ENCODE measurements at places on chromosomes 5 and 9. TPM values are rescaled to one million over a fixed set of nuclear protein-coding genes. Genes with fewer than 3 reads are reported as not detected.

Gene CAMK2A
- not detected for total RNA-seq

Gene RANBP17
- not detected for total RNA-seq

Gene OGN
- not detected for total RNA-seq

Gene MCTP1
- total RNA-seq, result not detected

Gene ORM2
- not detected for total RNA-seq

Gene BRD9
- 82.0 TPM for total RNA-seq

Gene SV2C
- not detected for total RNA-seq

Gene LHX6
- not detected for total RNA-seq

Gene FAM200C
- total RNA-seq, result 1.4 TPM

Gene FLT4
- 2.0 TPM for total RNA-seq

Gene ENTPD2
- total RNA-seq, result 0.21 TPM

Gene ATG12
- 31.7 TPM for total RNA-seq

Gene RABGAP1
- total RNA-seq, result 23.9 TPM

Gene WDR5
- 71.2 TPM for total RNA-seq

Gene LPCAT1
- total RNA-seq, result 93.2 TPM

Gene NDUFA8
- 50.4 TPM for total RNA-seq

Gene MOB3B
- total RNA-seq, result 0.82 TPM

Gene STKLD1
- total RNA-seq, result 0.33 TPM

Gene DMRT2
- 0.21 TPM for total RNA-seq

Gene TLR4
- total RNA-seq, result not detected

Gene ADAMTSL2
- total RNA-seq, result not detected

Gene ROPN1L
- total RNA-seq, result not detected

Gene SLC36A2
- not detected for total RNA-seq

Gene IFNE
- not detected for total RNA-seq

Gene SOX30
- not detected for total RNA-seq

Gene NMUR2
- not detected for total RNA-seq

Gene FCHO2
- total RNA-seq, result 1.5 TPM

Gene BHMT
- not detected for total RNA-seq

Gene FCN2
- total RNA-seq, result not detected

Gene NRG2
- 0.07 TPM for total RNA-seq

Gene EMB
- 56.3 TPM for total RNA-seq

Gene LRRC19
- total RNA-seq, result not detected

Gene FAM153A
- 12.8 TPM for total RNA-seq

Gene ADGRV1
- total RNA-seq, result 0.63 TPM

Gene ISL1
- total RNA-seq, result not detected

Gene UBE2QL1
- total RNA-seq, result 0.77 TPM

Gene LCN1
- not detected for total RNA-seq

Gene ARL14EPL
- not detected for total RNA-seq

Gene GFI1B
- not detected for total RNA-seq

Gene VLDLR
- 7.3 TPM for total RNA-seq

Gene ZDHHC21
- total RNA-seq, result 11.6 TPM

Gene LRRTM2
- 0.07 TPM for total RNA-seq

Gene C1QTNF2
- not detected for total RNA-seq

Gene SCGB3A2
- not detected for total RNA-seq

Gene CDKN2AIPNL
- 34.3 TPM for total RNA-seq

Gene CD74
- total RNA-seq, result 325 TPM

Gene TMEM252
- not detected for total RNA-seq
